ENCODE measurements at places on chromosomes 3 and 15.

DNA sequence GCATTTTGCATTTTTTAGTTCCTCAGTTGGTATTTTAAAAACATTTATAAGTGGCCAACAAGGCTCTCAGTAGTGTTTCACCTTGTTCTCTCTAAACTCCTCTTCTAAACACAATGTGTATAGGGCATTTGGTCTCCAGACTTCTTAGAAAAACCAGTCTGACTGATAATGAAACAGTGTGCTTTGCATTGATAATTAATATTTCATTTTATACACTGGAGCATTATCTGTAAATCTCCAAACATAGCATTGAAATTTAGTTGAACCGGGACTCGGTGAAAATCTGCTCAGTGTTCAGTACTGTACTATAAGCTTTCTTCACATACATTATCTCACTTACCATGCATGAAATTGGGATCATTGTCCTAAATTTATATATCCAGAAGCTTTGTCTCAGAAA is 53.6 kb downstream of the SETD5 start:
- no peak for DNase-seq

DNA sequence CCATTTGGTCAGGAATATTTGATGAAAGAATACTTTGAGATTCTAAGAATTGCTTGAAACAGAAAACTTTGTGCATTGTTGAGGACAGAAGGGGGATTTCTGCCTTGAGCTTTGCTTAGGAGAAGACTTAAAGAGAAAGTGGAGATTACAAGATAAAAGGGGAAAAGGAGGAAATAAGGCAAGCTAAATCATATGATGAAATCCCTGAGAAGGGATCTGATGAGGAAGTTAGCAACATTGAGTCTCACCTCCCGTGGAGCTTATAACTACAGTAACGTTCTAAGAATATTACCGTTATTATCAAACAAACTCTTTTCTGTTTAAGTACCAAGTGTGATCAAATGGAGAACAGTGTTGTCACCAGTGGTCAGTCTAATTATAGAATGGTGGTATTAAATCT is 414.7 kb upstream of the NAALADL2 start:
- DNase-seq, result no peak

- DNase-seq, result no peak
Measured at GRCh38 chr3:106317141-106318055, 448.6 kb upstream of the CBLB start.

DNA sequence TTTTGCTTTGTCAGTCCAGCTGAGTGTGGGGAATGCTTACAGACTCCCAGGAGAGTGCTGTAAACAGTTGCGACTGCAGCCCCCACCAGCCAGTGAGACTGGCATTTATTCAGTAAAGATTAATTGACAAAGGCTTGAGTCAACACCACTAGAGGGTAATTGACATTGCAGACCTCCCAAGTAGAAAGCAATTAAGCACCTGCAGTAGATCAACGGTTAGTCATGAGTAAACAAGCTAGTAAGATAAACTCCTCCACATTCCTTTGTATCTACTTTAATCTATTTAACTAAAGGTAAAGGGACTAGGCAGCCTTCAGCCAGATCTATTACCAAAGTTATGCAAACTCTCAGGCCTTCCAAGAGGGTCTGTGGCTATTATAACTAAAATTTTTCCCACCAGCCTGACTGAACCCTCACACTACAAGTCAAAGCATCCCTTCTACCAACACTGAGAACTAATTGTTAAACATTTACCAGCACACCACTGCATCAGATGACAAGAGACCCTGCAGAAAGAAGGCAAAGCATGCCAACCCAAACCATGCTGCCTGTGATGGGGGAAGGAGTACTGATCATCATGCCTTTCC is 30.5 kb upstream of the GALNT15 start:
- DNase-seq, result no peak

GRCh38 chr15:76098685-76099084 is 38.9 kb downstream of the TMEM266 start:
- no peak for DNase-seq

DNA sequence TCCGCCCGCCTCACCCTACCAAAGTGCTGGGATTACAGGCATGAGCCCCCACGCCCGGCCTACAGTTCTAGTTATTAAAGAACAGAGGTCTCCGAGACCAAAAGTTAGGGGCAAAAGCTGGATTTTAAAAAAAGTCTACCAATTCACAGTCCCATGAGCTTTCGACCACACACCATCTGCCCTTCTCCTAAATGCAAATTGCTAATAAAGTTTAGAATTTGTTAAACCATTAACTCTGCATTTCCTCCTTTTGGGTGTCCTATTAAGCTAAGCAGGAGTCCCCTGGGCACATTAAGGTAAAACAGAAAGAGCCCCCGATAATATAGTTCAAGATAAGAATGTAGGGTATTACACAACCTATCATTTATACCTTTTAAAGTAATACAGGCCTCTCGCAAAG is 322.7 kb downstream of the FOXP1 start:
- DNase-seq, result no peak

DNA sequence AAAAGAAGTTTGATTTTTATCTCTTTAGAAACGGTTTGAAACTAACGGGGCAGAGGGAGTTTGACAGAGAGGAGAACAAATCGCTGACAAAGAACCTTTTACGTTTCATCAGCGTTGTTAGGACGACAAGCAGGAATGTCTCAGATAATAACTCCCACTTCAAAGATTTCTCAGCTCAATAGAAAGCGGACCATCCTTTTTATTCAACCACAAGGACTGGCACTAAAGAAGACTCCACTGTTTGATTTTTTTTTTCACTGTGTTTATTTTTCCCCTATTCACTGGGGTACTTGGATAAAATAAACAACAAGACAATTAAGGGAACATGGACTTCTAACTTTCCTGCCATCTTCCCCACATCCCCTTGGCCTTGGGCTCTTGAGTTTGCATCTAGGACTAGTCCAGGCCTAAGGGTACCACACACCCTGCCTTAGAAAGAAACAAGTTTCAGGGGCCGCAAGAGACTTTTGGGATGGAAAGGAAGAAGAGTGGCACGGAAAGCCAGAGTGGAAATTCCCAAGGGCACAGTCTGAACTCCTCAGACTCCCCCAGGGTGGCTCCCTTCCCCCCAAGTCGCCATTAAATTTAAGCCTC is 19.0 kb downstream of the ZIC4 start:
- DNase-seq, result no peak

DNA sequence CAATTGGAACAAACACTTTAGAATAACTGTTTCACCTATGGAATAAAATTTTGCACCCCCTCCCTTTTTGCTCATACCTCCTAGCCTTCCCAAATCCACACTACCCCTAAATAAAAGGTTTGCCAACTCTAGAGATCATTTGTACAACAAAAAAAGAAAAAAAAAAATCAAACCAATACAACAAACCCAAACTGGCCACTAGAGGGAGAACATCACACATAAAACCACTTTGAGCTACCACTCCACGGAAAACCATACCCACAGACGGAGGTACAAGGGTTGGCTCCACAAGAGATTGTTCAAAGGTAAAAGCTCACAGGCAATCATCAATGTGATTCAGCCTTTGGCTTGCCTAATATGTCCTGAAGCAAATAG is 47.6 kb downstream of the SETMAR start:
- no peak for DNase-seq

GRCh38 chr3:186526256-186526606 is 17.9 kb downstream of the CRYGS start:
- DNase-seq, result no peak

DNA sequence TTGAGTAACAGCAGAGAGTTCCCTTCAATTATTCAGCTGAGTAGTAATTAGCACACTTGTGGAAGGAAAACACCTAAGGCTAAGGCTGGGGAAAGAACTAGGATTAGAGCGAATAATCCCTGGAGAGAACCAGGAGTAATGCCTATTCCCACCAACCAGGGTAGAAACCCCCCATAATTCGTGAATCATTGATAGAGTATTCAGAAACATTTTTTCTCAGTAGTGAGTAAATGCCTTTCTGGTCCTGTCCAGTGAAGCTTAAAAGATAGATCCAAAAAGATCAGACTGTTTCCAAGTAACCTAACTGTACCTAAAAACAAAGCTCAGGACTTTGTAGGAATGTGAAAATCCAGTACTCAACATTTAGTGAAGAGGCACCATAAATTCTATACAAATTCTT is 71.2 kb downstream of the DGKG start:
- no peak for DNase-seq

- no peak for DNase-seq
Measured at GRCh38 chr15:37794947-37795346, 139.5 kb upstream of the TMCO5A start.

DNA sequence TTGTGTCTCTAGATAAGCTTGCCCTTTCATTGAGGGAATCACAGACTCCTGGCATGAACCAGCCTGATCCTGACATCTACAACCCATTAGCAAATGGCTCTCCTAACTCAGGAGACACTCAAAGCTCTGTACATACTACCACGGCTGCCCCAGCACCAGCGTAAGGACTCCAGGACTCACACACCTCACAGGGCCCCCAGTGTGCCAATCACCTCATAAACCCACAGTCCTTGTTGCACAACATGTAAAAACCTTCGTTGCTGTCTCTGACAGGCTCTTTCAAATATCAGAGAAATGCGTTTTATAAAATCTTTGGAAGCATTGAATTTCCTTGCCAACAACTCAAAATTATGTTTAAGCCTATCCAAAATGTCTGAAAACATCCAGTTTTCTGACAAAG is 7.3 kb downstream of the FYCO1 start:
- DNase-seq, result no peak

DNA sequence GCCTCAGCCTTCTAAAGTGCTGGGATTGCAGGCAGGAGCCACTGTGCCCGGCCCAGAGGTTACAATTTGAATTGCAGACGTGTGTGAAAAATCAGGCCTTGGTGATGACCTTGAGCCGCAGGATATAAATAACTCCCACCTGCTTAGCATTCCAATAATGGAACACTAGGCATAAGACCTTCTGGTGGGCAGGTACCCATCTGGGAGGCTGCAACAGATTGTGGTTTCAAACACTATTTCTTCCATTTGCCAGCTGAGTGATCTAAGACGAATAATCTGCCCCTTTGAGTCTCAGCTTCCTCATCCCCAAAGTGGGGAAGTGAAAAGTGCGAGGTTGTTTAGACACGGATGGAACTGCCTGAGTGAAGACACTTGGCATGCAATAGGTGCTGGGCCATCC is 47.7 kb upstream of the HERC1 start:
- DNase-seq, result no peak

- DNase-seq, result no peak
Measured at GRCh38 chr3:119861681-119862080, 79.8 kb downstream of the NR1I2 start.

- DNase-seq, result no peak
Measured at GRCh38 chr15:40006003-40006402, 33.0 kb downstream of the SRP14 start.

DNA sequence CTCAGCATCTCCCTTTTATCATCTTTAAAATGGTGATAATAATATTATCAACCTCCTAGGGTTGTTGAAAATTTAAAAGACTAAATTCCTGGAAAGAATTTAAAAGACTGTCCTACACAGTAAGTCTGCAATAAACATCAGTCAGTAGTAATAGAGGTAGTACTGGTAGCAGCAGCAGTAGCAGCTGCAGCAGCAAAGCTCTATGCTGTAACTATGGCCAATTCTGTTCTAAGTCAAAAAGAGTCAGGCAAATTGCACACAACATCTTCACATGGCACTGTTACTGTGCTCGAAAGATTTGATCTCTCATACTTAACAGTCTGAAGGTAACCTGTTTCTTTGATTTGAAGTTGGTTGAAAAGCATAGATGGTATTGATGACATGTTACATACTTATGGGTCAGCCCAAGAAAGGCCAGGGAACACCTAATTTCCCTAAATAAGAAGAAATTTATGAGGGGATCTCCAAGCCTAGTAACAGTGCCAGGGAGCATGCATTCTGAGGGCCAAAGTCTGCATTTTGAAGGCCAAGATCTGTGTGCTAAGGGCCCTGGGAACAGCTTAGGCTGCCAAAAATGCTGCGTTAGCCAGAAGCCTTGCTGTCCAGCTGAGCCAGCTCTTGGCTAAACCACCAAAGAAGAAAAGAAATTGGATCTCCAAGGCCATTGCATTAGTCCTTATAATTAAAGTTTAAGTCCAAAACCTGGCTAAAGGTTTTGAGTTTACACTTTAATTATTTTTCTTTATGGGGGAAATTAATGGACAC is 68.2 kb downstream of the SIDT1 start:
- no peak for DNase-seq

DNA sequence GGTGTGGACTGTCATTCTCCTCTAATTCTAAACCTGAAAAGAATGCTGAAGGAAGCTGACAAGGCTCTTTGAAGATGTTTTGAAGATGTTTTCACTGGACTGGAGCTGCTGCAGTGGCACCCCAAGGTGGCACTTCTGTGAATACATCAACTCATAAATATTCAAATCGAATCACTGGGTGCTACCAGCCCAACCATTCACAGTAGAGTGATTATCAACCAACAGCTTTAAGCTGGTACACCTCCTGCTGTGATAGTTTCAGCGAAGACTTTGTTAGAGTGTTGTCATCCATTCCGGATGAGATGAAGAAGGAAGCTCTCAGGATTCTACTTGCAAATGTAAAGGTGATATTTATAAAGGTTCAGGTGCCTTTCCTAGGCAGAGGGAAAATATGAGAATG is 106.6 kb downstream of the LSAMP start:
- DNase-seq, result no peak

DNA sequence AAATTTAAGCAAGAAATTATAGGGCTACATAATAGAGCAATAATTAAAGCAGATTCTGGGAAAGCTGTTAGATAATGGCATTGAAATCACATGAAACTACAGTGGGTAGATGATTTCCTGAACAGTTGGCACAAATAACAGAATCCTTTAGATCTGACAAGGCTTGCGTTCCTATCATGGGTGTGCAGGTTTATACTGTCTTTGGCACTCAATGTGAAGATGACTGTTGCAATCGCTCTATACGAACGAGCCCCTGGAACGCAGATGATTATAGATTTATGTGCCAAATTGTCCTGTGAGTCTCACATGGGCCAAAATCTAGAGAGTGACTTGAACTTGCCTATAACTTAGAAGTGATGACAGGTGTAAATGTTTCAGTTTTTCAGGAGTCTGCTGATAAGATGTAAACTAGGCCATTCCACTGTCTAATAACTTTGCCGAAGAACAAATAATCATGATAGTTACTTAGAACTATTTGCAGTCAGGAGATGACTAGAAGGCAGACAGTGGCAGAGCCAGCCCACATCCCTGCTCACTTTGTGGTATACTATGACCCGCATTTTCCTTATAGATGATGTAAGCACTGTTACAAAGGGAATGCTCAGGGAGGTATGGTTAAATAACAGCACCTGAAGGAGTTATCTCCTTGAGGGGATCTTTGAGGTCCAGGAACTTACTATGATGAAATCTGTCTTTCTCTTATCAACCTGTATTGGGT is 30.5 kb upstream of the TRPC1 start:
- DNase-seq, result no peak

GRCh38 chr15:58506783-58507668 is 75.2 kb downstream of the LIPC start:
- DNase-seq, result no peak

DNA sequence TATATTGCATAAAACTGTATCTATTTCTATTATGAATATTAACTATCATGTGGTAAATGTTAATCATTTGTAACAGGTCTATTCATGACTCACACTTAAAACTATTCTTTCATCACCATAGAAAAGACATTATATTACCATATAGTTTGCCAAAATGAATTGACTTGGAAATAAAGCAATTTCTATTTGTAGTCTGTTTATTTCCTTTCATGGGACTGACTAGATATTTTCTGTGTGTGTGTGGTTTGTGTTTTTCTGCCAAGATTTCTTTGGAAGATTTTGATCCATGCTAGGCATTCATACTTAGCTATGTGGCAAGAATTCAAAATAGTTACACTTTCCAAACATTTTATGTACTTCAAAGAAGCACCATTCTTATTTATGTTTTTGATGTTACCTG is 522.5 kb upstream of the AGTR1 start:
- DNase-seq, result no peak

GRCh38 chr3:171731691-171732090 is 78.6 kb downstream of the PLD1 start:
- no peak for DNase-seq
